GM04503 (cell line): ENCODE measurements at places on chromosomes 4 and X.

GRCh38 chrX:9897761-9898161, 69.4 kb upstream of the CLDN34 start:
- DNase-seq, result peak; percentile 89

DNA sequence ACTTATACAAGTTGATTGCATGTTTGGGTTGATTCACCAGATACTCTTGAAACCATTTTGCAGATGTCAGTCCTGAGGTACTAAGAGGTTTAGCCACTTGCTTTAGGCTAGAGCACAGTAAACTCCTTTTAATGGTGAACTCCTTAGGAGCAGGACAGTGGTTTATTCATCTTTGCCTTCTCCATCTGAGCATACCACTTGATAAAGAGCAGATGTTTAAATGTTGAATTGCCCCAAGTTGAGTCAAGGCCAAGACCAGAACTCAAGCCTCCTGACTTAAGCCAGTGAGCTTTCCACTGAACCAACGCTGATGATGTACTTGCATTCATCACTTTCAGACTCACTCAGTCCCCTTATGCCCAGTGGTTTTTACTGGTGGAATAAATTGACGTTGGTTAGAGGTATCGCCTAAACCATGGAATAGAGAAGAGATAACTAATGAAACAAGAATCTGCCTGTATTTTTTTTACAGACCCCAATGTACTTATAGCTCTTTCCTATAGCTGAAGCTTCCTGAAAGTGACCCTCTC, 7.5 kb downstream of the DAPP1 start:
- no peak for DNase-seq

DNA sequence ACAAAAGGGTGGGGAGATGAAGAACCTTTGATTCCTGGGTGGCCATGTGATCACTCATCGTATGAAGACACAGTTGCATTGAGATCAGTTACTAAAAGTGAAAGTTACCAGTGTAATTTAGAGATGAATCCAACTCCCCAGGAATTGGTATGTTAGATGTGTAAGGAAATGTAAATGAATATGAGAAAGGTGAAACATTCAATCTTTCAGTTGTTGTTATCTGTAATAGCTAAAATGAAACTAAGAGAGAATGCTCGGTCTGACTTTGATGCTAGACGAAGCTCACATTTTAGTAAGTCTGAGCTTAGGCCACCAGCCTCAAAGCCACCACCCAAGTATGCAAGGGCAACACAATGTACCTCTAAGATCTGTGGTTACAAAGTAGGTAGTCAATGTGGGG, 194.3 kb upstream of the POF1B start:
- no peak for DNase-seq

DNA sequence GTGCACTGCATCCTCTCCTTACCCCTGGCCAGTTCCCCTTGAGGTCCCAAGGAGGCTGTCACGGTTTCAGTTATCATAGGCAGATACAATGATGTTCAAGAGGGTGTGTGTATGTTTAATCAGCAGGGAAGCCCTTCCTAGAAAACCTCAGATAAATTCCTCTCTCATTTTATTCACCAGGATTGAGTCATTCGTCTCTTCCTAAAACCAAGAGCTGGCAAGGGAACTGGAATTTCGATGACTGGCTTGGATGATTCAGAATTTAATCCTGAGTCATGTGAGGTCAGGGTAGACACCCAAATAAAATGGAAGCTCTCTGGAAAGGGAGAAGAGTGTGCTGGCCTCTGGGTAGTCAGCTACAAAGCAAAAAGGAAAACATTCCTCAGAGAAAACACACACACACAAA, 106.2 kb upstream of the RAPGEF2 start:
- peak; percentile 94 for DNase-seq

GRCh38 chr4:73055241-73055897, 14.1 kb downstream of the COX18 start:
- DNase-seq, result no peak

- DNase-seq, result no peak
These were observed 498.4 kb downstream of the PDGFC start for GRCh38 chr4:156473151-156473550.

DNA sequence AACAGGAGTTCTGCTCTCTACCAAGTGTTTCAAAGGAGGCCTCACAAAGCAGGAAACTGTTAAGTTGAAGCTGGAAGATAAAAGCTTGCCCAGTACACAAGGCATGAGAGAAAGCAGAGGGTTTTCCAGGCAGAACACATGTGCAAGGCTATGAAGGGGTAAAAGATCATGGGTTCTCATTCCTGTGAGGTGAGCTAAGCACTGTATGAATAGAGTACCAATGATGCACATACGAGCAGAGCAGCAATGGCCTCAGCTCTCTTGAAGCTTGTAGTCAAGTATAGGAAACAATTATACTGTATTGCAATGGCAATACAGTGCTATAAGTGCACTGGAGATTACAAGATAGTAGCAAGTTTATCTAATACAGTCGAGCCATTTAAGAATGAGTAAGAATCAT, 18.0 kb downstream of the TTC29 start:
- no peak for DNase-seq

GRCh38 chr4:159937595-159937994, 834.7 kb downstream of the RAPGEF2 start:
- DNase-seq, result no peak

DNA sequence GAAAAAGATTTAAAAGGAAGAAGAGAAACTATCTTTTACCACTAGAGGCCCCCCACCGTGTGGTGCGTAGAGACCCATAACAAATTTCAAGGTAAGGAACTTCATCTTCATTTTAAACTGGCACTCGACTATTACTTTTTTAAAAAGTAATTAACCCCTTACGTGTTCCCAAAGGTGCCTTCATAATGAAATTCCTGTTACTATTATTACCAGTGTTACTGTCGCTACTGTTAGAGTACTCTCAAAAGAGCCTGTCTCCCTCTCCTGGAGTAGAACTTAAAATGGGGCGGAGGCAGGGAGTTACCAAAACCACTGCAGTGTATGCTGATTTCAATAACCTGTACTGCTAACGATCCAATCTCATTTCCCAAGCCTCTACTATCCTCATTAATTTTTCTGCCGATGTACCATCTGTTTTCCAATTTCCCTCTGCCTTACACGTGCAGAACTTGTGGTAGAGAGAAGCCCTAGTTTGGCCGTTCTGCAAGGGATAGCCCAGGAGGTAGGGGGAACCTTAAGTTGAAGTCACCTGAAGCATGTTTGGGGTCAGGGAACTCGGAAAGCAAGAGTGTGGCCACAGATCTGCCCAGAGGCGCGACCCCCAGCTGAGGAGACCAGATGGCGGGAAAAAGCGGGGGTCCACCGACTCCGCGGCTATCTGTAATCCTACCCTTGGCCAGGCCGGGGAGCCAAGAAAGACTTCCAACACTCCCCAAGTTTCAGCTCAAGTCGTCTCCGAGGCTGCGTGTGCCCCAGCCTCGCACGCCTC, 720 bp upstream of the STK26 start:
- DNase-seq, result no peak

DNA sequence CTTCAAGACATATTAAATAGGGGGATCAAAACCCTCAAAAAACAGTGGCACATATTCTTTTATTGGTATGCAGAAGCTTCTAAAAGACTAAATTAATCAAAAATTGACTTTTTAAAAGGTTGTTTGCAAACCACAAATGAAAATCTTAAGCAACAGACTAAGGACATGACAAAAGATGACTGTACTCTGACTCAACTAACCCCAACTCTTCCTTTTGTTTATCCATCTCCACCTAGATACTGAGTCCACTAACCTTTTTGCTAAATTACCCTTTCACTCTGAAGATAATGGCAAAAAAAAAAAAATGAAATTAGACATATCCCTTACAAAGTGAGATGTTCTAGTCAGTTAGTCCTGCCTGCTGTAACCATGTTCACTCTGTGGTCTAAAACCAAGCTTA, 91.6 kb upstream of the NLRP2B start:
- no peak for DNase-seq

GRCh38 chrX:23952984-23953907, 45.4 kb downstream of the CXorf58 start:
- no peak for DNase-seq

DNA sequence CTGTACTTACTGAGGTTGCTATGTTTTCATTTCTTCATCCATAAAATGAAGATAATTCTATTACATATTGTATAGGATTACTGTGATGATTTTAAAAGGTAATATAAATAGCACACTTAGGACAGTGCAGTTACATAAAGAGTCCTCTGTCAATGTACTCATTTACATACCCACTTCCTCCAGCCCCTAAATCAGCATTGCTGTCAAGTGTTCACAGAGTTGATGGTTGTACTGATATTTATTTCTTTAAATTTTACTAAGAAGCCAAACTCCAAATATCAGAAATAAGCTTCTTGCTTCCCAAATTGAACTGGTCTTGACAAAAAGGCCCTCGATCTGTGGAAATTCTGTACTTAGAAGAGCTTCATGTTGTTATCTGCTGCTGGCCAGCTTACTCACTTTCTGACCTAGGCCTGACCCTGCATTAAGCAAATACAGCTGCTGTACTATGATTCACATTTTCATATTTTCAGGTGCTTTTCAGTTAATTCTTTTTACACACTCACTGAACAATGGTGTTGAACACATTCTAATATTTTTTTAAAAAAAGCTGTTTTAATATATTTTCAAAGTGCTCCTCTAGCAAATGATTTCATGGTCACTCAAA, 259.6 kb downstream of the UNC5C start:
- no peak for DNase-seq
